Thoracic aorta (tissue), 2 donors: ENCODE measurements at places on chromosomes 1 and 21.

DNA sequence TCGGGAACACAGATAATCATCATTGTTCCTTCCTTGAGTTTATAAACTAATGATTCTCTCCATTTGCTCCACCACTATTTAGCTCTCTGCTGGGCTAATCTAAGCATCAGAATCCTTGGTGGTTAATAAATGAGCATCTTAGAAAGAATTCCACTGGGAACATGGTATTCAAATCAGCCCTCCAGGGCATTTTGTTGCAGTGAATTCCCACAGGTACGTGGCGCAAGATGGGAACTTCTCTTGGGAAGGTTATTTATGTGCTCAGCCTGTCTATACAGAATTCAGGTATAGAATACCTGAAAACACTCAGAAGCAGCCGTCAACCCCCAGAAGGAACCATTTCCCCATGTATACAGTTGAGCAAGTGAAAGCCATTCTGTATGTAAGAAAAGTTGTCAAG lies 131.5 kb downstream of the NTNG1 start:
- DNase-seq, result no peak

DNA sequence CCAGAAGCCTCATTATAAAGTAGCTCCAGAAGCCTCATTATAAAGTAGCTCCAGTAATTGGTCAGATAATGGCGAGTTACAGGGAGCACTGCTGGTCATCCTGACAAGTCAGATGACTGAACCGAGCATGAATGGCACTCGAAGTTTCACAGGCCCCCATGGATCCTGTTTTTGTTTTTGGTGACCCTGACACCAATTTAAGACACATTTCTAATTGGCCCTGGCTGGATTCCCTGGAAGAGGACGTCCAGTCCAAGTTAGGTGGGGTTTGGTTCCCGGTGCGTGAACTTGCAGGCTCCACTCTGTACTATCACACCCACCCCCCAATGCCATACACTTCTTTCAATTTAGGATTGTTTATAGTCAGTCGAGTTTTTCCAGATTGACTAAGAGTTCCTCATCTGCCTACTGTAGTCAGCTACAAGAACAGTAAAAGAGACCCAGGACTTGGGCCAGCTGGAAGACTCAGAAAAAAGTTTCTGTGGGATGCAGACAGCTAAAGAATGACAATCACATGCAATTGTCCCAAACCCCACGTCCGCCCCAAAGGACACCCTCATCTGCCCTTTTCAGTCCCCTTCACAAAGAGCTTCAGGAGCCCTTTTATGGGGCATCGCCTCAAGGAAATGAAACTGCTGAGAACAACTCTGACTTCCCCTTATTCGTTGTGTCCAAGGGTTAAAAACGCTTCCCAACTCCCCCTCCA lies 2.7 kb downstream of the DHRS3 start:
- no peak for DNase-seq

GRCh38 chr1:173867141-173867752 lies 542 bp downstream of the GAS5 start:
- no peak for DNase-seq

- no peak for DNase-seq
Measured at GRCh38 chr1:11558871-11559590, 80.1 kb downstream of the DISP3 start.

DNA sequence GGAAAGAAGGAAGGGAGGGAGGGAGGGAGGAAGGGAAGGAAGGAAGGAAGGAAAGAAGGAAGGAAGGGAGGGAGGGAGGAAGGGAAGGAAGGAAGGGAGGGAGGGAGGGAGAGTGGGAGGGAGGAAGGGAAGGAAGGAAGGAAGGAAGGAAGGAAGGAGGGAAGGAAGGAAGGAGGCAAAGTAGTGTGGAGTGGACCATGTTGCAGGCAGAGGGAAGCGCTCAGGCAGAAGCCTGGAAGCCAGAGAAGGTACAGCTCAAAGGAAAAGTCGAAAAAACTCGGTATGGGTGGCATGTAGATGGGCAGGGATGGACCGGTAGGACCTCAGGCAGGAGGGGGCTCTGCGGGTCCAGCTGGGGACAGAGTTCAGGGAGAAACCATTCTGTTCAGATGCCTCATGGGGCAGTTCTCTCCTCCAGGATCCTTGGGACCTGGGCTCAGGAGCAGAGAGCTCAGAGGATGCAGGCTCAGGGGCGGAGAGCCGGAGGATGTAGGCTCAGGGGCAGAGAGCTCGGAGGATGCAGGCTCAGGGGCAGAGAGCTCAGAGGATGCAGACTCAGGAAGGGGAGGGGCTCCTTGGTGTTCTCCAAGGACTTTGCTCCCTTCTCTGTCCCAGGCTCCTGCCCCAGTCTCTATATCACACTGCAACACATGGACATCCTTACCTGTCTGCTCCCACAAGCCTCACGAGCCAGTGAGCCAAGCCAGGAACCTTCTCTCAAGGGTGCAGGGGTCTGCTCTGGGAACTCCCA lies 13.6 kb upstream of the PADI3 start:
- no peak for DNase-seq

DNA sequence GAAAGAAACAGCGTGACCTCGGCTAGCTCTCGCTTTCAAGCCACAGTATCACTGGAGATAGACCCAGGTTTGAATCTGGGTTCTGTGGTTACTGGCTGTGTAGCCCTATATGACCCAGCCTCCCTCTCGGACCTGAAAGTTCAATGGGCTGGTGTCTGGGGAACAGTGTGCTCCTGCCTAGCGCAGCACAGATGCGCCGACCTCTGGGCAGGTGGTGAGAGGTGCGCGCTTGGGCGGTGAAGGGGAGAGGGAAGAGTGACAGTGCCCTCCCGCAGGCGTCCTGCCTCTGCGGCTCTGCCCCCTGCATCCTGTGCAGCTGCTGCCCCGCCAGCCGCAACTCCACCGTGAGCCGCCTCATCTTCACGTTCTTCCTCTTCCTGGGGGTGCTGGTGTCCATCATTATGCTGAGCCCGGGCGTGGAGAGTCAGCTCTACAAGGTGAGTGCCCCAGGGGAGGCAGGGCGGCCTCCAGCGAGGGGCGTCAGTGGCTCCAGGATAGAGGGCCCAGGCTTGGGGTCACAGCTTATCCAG lies 10.5 kb downstream of the SERINC2 start:
- DNase-seq, result no peak

- DNase-seq, result no peak
Measured at GRCh38 chr1:104765085-104765484, 1015.4 kb downstream of the AMY1C start.

DNA sequence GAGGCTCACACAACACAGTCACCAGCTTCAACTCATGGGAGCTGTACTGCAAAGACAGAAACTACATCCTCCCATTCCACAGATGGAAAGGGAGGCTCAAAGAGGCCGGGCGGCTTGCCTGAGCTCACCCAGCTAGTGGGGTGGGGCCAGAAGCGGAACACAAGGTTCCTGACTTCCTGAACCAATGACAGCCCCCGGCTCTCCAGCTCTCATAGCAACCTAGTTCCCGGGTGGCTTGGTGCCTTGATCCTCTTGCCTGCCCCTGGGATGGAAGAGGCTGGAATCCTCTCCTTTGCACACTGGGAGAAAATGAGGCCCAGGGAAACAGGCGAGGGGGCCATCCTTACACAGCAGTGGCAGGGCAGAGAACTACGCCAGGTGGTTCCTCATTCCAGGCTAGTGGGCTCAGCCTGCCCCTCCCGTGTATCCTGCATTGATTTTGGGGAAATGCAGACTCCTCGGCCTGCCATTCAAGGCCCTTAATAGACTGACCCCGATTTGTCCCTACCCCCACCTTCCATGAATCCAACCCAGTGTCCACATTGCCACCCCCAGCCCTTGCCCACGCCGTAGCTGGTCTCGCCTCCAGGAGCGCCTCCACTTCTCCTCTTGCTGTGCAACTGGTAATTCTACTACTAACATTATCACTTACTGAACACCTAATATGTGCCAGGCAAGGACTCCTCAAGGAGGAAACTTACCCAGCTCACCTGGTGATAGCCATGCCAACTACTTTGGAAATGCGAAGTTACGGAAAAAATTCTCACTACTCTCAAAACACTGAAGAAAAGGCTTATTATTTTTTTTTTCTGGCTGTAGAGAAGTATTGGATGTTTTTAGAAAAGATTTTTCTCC lies 5.0 kb downstream of the RAP1GAP start:
- no peak for DNase-seq

- no peak for DNase-seq
Measured at GRCh38 chr1:21329209-21329844, 39.1 kb upstream of the ECE1 start.

DNA sequence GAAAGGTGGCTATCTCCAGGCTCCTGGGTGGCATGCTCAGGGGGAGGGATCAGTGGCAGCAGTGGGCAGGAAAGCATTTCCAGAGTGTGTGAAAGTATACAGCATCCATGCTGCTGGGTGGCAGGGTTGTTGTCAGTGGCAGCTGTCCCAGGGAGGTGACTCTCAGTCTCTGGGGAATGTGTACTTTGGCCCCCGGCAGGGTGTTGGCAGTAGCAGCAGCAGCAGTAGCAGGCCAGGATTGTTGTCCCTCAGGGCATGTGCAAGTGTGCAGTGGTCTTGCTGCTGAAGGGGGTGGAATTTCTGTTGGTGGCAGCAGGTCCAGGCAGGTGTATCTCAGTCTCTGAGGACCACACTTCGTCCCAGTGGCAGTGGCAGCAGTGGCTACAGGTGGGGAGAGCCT lies 71.7 kb upstream of the GUCA2B start:
- no peak for DNase-seq

GRCh38 chr1:47805921-47806361 lies 191.2 kb downstream of the TRABD2B start:
- DNase-seq, result no peak

DNA sequence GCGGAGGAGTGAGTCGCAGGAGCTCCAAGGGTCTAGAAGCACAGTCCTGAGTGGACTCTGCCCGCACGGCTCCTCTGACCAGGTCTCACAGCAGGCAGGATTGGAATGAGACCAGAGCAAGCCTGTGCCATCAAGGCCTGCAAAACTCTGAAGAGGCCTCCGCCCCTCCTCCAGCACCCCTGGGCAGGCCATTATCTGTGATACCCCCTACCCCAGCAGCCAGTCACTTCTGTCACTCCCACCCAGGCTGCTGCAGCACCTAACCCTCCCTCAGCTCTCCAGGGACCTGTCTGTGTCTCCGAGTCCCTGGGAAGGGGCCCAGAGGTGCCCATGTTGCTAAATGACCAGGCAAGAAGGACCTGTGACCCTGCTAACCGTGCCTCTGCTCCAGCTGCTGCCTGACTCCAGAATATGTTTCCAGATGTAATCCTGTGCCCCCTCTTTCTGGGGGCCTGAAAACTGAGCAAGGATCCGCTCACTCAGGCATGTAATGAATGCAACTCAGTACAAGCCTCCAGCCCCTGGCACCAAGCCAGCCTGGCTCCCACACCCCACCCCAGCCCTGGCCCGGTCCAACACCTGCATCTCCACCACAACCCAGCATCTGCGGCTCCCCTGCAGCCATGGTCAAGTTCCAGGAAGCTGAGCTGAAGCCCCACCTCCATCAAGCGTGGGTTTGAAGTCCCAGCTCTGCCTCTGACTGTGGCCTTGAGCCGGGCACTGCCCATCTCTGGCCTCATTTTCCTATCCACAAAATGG lies 22.1 kb upstream of the COL16A1 start:
- DNase-seq, result no peak

GRCh38 chr1:248696774-248697173 lies 5.8 kb downstream of the OR14I1 start:
- no peak for DNase-seq

DNA sequence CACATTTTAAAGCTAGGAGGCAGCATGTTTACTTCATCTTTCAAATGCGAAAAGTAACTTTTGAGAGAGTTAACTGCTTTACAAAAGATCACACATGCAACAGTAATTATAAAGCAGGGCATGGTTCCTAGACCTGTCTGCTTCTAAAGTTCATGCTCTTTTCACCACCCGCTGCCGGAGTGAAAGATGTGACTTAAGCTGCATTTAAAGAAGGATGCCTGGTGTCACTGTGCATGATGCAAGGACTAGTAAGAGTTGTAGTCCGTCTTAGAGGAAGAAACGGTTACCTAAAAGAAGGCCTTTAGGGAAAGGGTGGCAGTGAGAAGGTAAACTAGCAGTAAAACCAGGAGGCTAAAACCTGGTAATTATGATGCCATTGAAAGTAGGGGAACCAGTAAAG lies 1689.1 kb downstream of the KCNT2 start:
- DNase-seq, result no peak

- DNase-seq, result no peak
Measured at GRCh38 chr1:211381481-211382181, 55.0 kb downstream of the TRAF5 start.

GRCh38 chr21:28537371-28538079 lies 455.2 kb downstream of the LTN1 start:
- no peak for DNase-seq

DNA sequence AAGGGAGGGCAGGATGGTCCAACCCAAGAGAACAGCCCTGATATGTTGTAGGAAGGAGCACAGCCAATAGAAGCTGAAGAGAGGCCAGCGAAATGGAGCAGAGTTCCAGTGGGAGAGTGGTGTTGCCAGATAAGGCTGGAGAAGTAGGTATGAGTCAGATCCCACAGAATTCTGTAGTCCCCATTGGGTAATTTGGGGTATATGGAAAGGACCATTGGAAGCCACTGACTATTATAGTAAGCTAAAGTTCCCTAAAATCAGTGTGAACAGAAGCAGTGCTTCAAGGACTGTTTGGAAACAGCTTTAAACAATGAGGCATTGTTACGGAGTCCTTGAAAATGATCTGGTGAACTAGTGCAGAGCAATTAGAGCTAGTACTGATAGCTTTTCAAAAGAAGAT lies 63.0 kb downstream of the DISP1 start:
- DNase-seq, result no peak

GRCh38 chr1:30305519-30305918 lies 417.9 kb downstream of the MATN1 start:
- no peak for DNase-seq
